Bone marrow (tissue), 2 donors: ENCODE measurements at places on chromosomes 5 and 9.

DNA sequence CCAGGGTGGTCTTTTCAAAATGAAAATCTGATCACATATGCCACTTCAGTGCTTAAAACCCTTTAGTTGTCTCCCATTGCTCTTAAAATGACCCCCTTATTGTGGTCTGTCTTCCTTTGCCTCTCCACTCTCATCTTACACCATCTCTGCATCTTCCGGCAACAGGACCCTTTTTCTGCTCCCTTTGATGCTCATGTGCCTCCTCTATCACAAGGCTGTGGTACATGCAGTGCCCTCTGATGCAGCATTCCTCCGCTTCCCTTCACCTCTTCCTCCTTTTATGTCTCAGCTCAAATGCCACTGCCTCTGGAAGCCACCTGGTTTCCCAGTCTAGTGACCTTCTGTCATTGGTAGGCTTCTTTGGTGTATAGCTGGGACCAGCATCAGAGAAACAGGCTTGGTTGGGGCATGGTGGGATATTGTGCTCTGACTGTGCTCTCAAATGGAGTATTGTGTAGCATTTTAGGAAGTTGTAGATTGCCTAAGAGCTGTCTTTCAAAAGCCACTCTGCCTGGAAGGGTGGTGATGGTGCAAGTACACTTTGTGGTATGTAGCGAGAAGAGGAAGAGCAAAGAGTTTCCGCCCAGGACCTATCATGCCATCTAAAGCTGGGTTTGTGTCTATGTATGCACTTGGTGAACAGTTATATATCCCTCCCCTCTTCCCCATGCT is 28.1 kb downstream of the ARHGAP26 start:
- DNase-seq, result peak; percentile 57

DNA sequence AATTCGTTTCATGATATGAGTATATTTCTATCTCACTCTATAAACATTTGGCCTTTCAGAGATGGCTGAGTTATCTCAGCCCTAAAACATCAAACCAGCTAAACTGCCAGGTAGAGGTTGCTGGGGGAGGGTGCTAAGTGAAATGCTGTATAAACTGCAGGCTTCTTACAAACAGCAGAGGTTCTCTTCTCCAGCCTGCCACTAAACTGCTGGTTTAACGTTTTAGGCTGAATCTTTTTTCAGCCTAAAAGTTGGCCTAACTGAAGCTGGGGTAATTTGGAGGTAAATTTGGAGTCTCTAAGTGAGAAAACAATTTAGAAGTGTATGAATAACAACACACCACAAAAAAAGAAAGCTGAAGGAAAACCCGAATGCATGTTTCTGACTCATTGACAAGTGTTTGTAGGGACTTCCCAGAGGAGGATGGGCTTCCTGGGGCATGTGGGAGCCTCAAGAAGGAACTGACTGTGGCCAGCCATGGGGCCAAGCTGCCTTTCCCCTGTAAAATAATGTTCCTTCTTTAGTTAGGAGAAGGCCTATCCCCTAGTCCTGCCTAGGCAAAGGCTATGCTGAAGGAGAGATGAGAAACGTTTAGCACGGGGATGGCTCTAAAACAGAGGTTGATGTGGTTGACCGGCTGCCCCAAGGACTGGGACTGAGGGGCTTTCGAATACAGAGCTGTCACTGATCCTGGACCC is 44.3 kb downstream of the SLC28A3 start:
- no peak for DNase-seq

DNA sequence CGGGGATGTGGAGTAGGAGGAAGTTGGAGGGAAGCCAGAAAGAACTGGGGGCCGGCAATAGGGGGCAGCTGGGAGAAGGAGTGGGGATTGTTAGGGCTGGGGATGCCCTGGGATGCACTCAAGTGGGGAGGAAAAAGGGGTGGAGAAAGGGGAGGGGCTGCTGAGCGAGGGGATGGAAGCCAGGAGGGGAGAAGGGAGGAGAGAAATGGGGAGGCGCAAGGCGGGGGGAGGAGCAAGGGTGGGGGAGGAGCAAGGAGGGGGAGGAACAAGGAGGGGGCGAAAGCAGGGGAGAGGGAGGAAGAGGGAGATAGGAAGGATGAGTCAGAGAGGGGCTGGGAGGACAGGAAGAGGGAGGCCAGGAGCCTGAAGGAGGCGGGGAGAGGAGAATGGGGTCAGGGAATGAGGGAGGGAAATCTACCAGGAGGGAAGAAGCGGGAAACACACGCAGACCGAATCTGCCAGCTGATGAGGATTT is 1.6 kb downstream of the IRX4 start:
- no peak for DNase-seq

DNA sequence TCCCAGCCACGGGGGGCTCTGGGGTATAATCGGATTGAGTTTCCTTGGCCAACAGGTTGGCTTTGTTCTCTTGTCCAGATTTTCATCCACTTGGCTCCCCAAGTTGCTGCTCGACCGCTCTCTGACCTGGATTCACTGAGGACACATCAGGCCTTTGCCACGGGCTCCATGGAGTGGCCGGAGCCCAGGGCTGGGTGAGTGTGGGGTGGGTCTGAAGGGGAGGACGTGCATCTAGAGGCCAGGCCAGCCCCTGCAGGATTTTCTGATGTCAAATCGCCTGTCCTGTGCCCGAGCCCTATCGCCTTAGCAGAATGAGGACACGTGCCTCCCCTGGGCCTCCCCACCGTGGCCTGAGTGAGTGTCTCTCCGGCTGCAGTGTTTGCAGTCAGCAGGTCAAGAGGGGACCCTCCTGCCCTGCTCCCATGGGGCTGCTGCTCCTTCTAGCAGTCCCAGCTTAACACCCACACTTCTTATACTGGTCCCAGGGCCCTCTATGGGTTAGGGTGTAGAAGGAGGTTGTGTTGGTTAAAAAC is 89.1 kb upstream of the BOD1 start:
- DNase-seq, result no peak

GRCh38 chr5:87277279-87277835 is 9.7 kb downstream of the RASA1 start:
- no peak for DNase-seq

GRCh38 chr5:30446456-30446855 is 747.0 kb upstream of the CDH6 start:
- no peak for DNase-seq

- no peak for DNase-seq
Observed at GRCh38 chr9:70615464-70616138, 201.1 kb upstream of the KLF9 start.

DNA sequence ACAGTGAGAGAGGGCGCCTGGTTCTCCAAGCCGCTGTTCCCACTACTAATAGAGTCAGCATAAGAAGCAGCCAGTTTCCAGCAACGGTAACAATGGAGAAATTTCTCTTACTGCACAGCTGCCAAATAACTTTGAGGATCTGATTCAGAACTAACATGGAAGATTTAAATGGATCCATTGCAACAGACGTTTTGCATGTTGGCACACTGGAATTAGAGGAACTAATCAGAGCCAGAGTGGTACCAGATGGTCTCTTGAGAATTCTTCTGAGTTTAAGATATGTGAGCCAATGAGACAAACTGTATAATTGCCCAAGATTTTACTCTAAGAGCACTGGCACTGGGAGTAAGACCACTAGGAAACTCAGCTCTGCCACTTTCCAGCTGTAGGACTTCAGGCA is 186.5 kb downstream of the EFNA5 start:
- no peak for DNase-seq
